Activated CD4-positive, alpha-beta T cell treated with anti-CD3 and anti-CD28 coated beads, Interleukin-2, amount 50 U/mL, for 1 hour (primary cell): ENCODE measurements at places on chromosomes 2 and 18.

GRCh38 chr2:211093743-211094303, 537.4 kb downstream of the CPS1 start:
- DNase-seq: no peak

GRCh38 chr2:70978341-70979179, at the start of gene ANKRD53:
Gene ANKRD53, plus strand, starts transcription at chr2:70978630. Its CDS starts 16 bp downstream, at chr2:70978646.
- no peak for DNase-seq

GRCh38 chr2:186445506-186445905, 40.6 kb upstream of the ZC3H15 start:
- no peak for DNase-seq

DNA sequence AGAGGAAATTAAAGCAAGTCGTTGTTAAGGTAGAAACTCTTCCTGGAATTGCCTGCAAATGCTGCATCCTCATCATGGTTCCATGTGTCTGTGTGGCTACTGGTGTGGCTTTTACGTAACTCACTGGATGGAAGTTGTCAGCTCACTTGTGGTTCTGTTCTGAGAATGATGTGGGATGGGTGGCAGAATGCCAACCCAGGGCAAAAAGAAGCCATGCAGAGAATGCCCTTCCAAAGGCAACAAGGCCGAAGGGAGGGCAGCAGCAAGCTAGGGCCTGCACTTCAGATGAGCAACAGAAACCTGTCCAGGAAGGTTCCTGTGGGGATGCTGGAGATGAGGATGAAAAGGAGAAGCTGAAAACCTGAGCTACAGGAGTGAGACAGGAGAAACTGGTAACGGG, 10.4 kb upstream of the NAPG start:
- DNase-seq: no peak

DNA sequence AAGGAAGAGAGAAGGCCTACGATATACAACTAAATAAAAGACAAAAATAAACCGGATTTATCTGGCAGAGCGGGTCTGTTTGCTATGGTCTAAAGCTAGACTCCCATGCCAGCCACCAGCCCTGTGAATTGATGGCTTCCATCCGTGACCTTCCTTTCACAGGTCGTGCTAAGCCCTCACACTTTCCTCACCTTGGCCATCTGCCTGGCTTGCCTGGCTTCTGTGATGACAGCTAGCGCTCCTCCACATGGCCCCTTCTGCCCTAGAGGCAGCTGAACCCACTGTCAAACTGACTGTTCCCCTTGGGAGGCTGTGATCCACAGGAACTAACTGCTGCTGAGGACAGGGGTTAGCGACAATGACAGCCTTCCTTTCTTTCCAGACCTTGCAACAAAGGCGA, 32.5 kb downstream of the GAREM1 start:
- DNase-seq: no peak

GRCh38 chr2:31980674-31981356, 30.0 kb downstream of the MEMO1 start:
- no peak for DNase-seq

DNA sequence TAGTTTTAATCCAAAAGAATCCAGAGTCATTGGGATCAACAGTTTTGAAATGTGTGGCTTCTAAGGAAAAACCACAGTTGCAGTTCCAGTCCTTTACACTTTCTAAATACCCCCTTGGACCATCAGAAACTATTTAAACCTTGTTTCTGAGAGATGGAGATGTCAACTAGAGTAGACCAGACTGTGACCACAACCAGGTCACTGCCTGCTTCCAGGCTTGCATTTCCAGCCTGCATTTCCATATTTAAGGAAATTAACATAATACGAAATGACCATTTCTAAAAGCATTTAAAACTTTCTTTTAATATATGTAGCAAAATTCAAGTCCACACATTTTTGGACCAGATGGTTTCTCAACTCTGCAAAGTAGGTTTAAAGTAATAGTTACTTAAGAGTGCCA, 38.4 kb downstream of the ADD2 start:
- DNase-seq: no peak

DNA sequence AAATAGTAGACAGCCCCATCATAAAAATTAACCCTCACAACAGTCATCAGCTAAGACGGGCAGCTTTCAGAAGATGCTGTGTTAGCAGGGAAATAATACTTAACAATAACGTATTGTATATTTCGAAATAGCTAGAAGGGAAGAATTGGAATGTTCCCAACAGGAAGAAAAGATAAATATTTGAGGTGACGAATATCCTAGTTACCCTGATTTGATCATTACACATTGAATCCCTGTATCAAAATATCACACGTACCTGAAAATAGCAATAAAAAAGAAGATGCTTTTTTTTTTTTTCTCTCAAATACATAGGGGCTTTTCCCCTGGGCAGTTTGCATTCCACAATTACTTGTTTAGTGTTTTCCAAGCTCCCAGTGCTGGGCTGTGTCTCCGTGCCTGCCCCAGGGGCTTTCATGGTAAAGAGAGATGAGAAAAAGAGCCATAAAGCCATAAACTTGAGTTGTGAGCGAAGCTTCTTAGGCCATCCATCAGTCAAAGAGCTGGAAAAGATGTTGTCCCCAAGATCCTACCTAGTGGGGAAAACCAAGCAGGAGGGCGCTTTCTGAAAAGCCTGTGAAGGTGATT, 183.0 kb upstream of the REV1 start:
- DNase-seq: no peak

DNA sequence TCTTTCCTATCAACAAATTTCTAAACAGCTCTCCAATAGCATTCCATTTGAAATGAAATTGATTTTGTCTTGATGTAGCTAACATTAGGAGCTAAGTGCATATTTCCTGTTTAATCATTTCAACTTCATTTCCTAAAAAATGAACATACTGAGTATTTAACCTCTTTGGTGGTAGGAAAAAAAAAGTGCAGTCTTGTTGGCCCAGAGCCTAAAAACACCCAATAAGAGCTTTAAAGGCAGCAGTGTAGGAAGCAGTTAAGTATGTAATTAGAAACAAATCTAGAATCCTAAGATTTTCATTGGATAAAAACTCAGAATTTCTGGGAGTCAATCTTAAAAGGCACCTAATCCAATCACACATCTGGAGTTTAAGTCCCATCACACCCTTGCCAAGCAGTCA, 71.0 kb upstream of the RBMS1 start:
- DNase-seq: no peak

- DNase-seq: peak; percentile 35
These were observed 697 bp downstream of the LGALSL start for GRCh38 chr2:64454386-64455332.

GRCh38 chr18:67475673-67476072, 40.8 kb downstream of the DSEL start:
- no peak for DNase-seq

GRCh38 chr18:41593171-41593675, 361.8 kb upstream of the PIK3C3 start:
- no peak for DNase-seq

DNA sequence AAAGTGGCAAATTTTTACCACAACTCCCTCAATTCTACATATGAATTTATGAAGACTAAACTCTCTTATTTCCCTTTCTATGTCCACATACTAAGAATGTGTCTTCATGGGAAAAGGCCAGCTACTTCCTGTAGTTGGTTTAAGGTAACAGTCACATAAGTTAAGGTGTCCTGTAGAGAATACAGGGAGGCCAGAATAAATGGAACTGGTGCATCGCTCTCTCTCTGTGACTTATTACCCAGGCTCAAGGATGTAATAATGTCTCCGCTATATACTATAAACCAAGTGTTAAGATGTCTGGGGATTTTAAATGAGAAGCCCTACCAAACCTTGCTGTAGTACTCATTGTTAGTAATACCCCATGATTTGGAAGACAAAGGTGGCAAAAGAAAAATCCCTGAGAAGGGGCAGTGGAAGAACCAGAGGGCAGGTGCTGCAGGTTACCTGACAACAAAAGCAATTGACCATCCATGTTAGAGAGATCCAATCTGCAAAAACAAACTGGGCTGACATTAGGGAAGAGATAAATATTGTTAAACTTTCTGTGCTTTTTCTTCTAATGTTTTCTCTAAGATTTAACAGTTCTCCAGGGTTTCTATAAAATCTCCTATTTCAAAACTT, 372.8 kb downstream of the TMX3 start:
- DNase-seq: no peak

DNA sequence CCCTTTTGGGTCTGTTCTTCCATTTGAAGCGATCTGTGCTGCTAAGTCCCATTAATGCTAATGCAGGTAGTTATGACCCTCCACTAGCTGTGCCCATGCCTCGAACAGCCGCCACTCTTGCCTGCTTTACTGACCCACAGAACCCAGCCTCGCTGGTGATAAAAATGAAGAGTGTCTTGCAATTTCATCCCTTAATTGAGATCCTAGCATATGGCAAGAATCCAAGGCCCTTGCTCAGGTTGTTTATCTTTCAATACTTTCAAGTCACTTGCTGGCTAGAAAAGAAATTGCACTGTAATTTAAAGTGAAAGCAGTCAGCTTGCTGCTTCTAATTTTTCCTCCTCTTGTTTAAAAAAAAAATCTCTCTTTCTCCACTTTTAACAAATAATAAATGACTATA, 73.6 kb downstream of the ZNF521 start:
- no peak for DNase-seq

GRCh38 chr2:79511320-79511951, 1.4 kb upstream of the CTNNA2 start:
- DNase-seq: no peak
